ENCODE measurements at places on chromosomes 7 and 10. TPM values are rescaled to one million over a fixed set of nuclear protein-coding genes. Genes with fewer than 3 reads are reported as not detected.

GRCh38 chr10:80461208-80462183 lies 7.4 kb downstream of the TSPAN14 start:
- no peak for DNase-seq

GRCh38 chr10:126147866-126148587 lies 240.2 kb downstream of the ADAM12 start:
- DNase-seq = peak; percentile 42

Gene JAKMIP3
- 0.41 TPM for polyA plus RNA-seq

- DNase-seq = no peak
Observed at GRCh38 chr10:4196771-4197390, 411.9 kb upstream of the KLF6 start.

Gene ITPRID1
- not detected for polyA plus RNA-seq

DNA sequence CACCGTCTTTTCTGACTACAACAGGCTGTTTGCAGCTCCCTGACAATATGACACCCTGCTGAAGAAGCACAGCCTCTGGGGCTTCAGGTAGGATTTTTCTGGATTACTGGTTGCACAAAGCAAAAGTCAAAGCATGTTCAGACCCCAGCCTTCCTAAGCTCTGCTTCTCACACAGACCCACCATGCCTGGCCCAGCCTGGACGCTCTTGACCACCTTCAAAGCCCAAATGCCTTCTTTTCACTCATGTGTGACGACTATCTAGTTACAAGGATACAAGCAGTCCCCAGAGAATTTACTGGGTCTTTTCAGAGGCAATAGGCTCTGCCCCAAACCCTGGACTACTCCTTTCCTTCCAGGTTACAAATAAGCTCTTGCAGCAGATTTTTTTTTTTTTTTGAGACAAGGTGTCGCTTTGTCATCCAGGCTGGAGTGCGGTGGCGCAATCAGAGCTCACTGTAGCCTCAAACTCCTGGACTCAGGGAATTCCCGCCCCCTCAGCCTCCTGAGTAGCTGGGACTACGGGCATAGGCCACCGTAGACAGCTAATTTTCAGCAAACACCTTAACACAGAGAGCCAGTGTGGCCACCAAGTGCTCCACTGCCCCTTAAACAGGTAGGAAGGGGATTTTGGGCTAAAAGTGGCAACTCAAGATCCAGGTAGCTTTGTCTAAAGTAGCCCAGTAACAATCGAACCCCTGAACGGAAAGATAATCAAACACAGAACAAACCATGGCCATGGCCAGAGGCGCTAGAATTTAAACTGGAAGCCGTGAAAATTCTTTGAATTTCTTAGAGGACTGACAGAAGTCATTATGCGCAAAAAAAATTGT lies 16.2 kb downstream of the SVIL start:
- DNase-seq = peak; percentile 85

Gene TAS2R3
- polyA plus RNA-seq = 0.50 TPM

DNA sequence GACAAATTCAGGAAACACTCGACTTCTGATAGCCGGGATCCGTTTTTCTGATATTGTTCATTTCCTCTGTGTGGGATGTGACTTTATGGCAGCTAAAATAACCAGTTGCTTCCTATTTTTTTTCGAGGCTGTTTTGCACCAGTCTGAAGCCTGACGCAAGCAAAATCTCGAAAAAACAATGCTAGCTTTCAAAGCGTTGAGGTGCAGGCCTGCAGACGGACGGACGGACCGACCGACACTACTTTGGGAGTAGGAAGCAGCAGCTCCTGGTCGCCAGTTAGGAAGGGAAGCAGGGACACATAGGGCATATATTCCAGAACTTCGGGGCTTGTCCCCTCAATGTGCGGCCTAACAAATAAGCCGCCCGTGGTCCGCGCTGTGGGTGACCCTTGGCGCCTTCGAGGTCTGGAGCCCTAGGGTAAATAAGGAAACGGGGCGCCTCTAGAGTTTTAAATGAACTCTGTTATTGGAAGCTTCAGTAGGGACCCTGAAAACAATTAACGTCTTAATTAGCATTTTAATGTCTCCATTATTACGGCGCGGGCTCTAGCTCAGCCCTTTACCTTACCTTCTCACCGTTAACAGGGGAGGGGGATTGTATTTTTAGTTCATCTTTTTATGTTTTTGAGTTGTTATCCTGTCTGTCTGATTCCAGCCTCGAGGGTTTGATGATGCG lies 1.3 kb downstream of the HHEX start:
- DNase-seq = no peak

DNA sequence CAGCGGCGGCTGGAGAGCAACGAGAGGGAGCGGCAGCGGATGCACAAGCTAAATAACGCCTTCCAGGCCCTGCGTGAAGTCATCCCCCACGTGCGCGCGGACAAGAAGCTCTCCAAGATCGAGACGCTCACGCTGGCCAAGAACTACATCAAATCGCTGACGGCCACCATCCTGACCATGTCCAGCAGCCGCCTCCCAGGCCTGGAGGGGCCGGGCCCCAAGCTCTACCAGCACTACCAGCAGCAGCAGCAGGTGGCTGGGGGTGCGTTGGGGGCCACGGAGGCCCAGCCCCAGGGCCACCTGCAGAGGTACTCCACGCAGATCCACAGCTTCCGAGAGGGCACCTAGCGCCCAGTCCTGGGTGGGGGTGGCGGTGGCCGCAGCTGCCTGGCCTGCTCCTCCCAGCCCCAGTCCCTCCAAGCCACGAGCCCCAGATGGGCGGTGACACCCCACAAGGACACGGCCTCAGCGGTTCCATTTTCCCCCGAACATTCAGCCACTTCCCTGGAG lies 1.3 kb downstream of the BHLHA15 start:
- no peak for DNase-seq

GRCh38 chr10:89522463-89522862 lies 12.9 kb downstream of the SLC16A12 start:
- no peak for DNase-seq

GRCh38 chr7:94276795-94277194 lies 117.9 kb upstream of the COL1A2 start:
- no peak for DNase-seq

GRCh38 chr7:51040787-51041186 lies 258.1 kb upstream of the GRB10 start:
- no peak for DNase-seq

GRCh38 chr10:19904202-19904661 lies 88.0 kb downstream of the PLXDC2 start:
- no peak for DNase-seq

DNA sequence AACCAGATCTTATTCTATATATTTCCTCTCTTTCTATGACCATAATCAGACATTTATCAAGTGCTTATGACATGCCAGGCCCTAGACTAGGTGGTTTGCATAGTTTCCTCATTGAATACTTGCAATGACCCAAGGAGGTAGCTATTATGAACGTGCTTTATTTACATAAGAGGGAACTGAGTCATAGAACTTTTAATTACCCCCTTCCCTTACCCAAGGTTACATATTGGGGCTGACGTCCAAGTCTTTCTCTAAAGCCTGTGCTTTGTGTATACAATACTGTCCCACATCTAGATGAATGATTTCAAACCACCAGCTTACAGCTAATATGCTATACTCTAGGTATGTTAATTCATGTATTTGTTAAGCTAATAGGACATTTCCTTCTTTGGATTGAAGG lies 91.9 kb upstream of the NPY start:
- no peak for DNase-seq

Gene TMEM196
- polyA plus RNA-seq = not detected

Gene TSPAN13
- polyA plus RNA-seq = 23.2 TPM

- peak; percentile 42 for DNase-seq
Observed at GRCh38 chr7:29039821-29040578, 81.9 kb upstream of the TRIL start.

DNA sequence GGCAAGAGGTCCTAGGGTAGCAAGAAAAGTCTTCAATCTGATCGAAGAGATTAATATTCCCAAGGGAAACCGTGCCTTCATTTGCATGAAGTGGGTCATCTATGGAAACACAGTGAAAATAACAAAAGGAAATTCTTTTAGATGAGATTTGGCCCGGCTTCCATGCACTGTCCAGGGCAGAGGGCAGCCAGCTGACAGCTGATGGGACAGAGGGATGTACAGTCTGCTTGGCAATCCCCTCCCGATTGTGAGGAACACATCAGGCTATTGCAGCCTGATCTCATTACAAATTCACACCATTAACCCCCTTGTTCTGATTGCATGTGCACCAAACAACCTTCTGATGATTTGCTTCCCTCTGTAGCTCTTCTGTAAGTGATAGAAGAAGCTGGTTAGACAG lies 105.3 kb downstream of the FRMD4A start:
- DNase-seq = no peak

Gene GUSB
- polyA plus RNA-seq = 77.8 TPM

GRCh38 chr7:24826662-24827020 lies 69.4 kb upstream of the GSDME start:
- no peak for DNase-seq

DNA sequence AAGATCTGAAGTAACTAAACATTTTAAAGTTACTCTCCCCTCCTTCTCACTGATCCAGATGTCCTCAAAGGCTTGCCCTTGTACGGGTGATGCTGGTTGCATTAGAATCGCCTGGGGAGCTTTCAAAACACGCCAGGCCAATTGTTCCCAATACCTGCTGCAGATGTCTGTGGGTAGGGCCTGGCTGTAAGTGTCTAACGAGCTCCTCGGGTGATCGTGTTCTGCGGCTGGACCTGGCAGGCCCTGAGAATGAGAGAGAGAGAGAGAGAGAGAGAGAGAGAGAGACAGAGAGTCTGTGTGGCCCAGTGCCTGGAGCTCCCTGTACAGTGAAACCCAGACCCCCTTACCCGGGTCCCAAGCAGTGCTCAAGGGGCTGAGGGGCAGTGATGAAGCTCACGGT lies 8.4 kb downstream of the COL13A1 start:
- DNase-seq = no peak

Gene CALHM1
- 0.06 TPM for polyA plus RNA-seq

- DNase-seq = no peak
Observed at GRCh38 chr10:91313796-91314485, 93.5 kb downstream of the PCGF5 start.

DNA sequence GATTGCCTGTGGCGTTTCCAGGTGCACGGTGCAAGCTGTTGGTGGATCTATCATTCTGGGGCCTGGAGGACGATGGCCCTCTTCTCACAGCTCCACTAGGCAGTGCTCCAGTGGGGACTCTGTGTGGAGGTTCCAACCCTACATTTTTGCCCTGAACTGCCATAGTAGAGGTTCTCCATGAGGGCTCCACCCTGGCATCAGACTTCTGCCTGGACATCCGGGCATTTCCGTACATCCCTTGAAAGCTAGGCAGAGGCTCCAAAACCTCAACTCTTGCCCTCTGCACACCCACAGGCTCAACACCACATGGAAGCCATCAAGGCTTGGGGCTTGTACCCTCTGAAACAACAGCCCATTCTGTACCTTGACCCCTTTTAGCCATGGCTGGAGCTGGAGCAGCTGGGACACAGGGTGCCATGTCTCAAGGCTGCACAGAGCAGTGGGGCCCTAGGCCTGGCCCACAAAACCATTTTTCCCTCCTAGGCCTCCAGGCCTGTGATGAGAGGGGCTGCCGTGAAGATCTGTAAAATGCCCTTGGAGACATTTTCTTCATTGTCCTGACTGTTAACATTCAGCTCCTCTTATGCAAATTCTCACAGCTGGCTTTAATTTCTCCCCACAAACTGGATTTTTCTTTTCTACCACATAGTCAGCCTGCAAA lies 10.0 kb upstream of the FGL2 start:
- DNase-seq = no peak

Gene SPDYE11
- 1.2 TPM for polyA plus RNA-seq

DNA sequence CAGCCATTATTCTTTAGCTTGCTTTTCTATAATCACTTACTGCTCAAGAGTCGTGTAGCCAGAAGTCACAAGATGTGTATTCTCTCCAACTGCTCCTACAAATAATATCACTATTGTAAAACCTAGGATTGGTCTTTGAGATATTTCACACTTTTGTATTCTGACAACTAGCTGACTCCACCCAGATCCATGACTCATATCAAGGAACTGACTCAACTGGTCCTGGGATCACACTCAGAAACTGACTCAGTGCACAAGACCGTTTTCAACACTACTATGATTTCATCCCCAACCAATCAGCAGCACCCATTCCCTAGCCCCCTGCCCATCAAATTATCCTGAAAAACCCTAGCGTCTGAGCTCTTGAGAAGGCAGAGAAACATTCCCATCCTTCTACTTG lies 56.5 kb upstream of the ORC5 start:
- DNase-seq = no peak

DNA sequence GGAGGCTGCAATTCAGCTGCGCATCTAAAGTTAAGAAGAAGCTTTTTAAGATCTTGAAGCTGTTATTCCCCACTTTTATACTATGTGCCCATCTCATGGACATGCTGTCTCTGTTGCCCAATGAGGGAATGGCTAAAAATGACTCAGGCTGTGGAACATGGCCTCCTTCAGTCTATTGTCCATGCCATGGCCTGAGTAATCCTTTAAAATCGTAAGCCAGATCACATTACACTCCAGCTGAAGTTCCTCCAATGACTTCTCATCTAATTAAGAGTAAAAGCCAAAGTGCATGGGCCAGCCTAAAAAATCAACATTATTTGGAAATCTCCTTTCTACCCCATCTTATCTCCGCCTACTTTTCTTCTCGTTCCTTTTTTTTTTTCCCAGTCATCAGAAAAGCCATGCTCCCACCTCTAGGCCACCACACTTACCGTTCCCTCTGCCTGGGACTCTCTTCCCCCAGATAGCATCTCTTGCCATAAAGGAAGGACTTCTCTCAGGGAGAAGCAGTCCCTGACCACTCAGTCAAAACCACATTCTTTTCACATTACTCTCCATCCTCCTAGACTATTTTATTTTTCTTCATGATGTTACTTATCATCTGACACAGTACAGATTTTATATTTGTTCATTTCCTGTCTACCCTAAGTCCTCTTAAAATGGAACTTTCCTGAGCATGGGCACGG lies 337.4 kb downstream of the PRPF18 start:
- DNase-seq = no peak

- DNase-seq = no peak
Observed at GRCh38 chr7:120813089-120813488, 44.9 kb downstream of the TSPAN12 start.

Gene HOXA5
- polyA plus RNA-seq = 64.7 TPM

DNA sequence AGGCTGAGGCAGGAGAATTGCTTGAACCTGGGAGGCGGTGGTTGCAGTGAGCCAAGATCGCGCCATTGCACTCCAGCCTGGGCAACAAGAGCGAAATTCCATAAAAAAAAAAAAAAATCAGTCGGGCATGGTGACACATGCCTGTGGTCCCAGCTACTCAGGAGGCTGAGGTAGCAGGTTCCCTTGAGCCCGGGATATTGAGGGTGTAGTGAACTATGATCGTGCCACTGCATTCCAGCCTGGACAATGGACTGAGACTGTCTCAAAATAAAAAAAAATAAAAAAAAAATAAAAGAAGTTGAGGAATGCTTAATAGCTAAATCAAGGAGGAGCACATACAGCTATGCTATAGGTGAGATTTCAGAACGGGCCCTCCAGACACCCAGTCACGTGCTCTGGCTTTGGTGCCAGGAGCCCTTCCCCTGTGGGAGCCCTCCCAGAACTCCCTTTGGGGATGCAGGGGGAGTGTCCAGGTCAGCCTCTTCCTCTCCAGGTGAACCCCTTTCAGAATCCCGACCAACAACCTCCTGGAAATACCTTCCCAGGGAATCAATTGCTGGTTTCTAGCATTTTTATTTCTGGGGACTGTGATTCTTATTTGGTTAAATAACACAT lies 42.9 kb upstream of the CTBP2 start:
- DNase-seq = no peak
